Subcutaneous adipose tissue (tissue), 4 donors: ENCODE measurements at places on chromosomes 16 and 17. TPM values are rescaled to one million over a fixed set of nuclear protein-coding genes. Genes with fewer than 3 reads are reported as not detected.

Gene CHRNE
- total RNA-seq = 0.49 TPM

Gene SLC5A11
- total RNA-seq = 0.33 TPM

Gene KRTAP2-3
- total RNA-seq = not detected

Gene SDR42E2
- total RNA-seq = not detected

Gene CCL14
- total RNA-seq = 44.7 TPM

Gene IGSF6
- 43.9 TPM for total RNA-seq

Gene SDR42E1
- total RNA-seq = 0.16 TPM

Gene CCL4L2
- total RNA-seq = not detected

Gene FSCN2
- total RNA-seq = not detected

Gene OR4D1
- total RNA-seq = not detected

Gene HID1
- 4.0 TPM for total RNA-seq

Gene THOC6
- total RNA-seq = 17.2 TPM

Gene PYY
- not detected for total RNA-seq

Gene RNF43
- total RNA-seq = not detected
